Lower lobe of right lung (tissue), 2 donors: ENCODE measurements at places on chromosomes 1 and 21.
A peak's percentile ranks its signal among the peaks of the same experiment; 100 is the strongest.

DNA sequence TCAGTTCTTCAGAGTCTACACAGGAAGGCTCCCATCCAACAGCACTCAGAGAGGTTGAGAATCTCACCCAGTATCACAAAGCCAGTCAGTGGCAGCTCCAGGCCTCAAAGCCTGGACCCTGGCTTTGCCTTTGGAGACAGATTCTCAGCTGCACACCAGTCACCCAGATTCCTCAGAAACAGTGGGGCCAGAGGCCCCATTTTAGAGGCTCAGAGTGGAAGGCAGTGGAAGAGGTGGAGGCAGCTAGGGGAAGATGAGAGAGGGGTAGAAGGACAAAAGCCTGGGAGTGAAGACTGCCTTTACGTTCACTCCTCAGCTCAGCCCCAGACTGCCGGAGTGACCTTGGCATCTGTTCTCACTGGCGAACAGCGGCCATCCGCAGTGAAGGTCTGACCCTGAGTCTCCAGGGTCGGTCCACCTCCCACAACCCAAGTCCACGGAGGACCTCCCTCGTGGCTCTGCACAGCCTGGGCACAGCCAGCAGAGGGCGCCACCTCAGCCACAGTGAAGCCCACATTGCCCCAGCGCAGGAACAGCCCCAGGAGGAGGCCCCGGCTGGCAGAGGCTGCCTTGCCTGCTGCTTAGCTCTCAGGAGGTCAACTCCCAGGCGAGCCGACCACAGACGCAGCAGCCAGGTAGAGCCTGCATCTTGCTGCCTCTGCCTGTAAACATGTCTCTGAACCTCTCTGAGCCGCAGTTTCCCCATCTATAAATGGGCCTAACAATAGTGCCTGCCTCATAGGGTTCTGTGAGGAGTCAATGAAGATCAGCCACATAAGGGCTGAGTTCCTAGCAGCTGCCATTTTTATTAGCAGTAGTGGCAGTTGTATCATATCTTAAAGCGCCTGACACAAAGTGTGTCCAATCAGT, 5.9 kb upstream of the FNDC5 start:
- DNase-seq = peak; percentile 84

- no peak for DNase-seq
Observed at GRCh38 chr1:14112613-14113012, 412.6 kb downstream of the PRDM2 start.

GRCh38 chr1:58585581-58586151, 8.6 kb upstream of the TACSTD2 start:
- peak; percentile 63 for DNase-seq

- DNase-seq = no peak
Observed at GRCh38 chr1:245871915-245872314, 635.2 kb downstream of the SMYD3 start.

DNA sequence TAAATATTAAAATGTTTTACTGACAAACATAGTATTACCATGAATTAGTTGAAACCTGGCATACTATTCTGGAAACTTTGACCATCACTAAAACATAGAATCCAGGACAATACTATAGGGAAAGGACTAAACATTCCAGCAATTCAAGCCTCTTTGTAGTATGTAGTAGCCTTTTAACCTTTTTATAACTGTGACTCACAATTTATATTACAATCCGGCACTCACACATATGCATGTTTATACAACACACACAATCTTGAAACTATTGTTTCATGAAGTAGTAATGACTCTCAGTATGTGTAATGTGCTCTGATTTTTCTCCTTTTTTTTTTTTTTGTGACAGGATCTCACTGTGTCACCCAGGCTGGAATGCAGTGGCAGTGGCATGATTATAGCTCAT, 64.3 kb downstream of the ANKRD13C start:
- DNase-seq = no peak

DNA sequence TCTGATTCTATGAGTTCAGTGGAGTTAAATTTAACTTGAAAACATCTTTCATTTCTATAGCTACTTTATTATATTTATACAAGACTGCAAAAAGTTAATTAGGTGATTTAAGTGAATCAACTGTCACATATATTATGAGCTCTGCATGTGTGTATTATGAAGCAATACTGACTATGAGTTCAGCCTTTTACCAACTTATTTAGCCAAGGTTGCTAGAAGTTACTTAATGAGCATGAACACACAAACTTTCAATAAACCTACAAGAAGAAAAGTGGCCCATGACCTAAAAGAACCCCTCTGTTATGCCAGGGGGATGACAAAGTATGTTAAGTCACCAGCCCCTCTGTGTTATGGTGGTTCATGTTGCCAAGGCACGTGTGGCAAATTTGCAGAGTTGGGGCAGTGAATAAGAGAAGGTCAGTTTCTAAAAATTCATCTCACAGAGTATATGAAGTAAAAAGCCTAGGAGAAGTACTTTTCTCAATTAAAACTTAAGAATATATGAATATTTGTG, 86.7 kb upstream of the LYPLAL1 start:
- no peak for DNase-seq

- DNase-seq = no peak
Observed at GRCh38 chr1:8879922-8880676, 1.6 kb upstream of the ENO1 start.

- DNase-seq = no peak
Observed at GRCh38 chr1:59295618-59296017, 1.3 kb upstream of the FGGY start.

DNA sequence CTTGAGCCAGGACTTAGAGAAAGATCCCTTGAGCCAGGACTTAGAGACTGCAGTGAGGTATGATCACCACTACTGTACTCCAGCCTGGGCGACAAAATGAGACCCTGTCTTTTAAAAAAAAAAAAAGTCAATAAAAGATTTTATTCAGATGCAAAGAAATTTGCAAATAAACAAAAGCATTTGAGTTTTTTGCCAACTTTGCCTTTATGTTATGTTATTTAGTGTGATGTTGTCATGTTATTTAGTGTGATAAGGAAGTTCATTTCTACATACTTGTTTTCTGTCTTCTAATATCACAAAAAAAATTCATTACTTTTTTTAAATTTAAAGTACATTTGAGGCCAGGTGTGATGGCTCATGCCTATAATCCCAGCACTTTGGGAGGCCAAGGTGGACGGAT, 9.0 kb downstream of the RAD54L start:
- no peak for DNase-seq

DNA sequence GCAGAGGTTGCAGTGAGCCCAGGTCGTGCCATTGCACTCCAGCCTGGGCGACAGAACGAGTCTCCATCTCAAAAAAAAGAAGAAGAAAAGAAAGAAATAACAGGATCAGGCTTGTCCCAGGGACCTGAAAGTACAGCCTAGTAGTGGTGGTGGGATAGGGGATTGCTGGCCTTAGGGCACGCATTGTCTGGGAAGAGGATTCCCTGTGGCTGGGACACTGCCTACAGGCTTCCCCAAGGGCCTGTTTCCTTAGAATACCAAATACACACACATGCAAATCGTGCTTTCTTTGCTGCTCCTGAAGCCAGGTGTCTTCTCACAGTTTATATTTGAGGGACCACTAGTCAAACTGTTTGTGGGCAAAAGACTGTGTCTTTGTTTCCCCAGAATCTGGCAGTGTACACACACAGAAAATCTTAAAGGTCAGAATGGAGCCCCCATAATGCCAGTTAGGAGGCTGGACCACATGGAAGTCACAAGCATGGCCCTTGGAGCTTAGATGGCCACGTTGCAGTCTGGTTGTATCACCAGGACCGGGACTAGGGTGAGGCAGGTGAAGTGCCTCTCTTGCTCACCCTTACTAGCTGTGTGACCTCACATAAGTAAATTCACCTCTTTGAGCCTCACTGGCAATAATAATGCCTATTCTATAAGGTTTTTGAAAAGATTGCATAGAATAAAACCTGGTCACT, 12.7 kb upstream of the ASAP3 start:
- no peak for DNase-seq

DNA sequence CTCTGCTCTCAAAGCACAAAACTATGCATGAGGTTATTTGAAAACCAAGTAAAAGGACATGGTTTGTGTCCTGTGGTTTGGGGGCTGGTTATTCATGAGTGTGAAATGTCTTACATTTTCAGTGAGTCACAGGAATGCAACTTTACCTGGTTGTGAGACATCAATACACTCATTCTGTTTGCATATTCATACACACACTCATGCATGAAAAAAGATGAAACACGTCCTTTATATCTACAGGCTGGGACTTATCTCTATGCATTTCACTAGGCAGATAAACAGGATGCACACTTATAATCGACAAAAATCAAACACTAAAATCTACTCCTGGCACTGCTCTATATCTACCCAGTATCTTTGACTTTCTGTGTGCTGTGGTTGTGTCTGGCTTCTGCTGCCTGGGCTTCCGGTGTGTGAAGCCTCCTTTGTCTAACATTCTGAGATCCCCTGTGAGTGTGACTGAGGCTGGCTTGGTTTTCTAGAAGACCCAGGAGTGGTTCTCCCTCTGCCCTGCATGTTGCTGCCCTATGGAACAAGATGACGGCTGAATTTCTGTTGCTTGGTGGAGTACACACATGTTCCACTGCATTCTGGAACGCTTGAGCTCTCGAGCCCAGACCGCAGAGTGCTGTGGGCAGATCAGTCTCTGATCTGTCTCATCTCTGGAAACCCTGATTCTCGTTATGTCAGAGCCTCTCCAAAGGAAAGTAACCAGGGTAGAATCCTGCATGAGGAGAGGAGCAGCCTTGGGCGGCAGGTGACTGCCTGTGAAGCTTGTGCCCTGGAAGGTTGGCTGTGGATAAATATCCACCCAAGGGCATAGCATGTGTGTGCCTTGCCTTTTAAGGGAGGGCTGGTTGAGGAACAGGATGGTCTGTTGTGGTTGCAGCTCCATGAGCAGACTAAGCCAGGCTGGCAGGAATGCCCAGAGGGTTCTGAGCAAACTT, 19.7 kb upstream of the FASLG start:
- no peak for DNase-seq

DNA sequence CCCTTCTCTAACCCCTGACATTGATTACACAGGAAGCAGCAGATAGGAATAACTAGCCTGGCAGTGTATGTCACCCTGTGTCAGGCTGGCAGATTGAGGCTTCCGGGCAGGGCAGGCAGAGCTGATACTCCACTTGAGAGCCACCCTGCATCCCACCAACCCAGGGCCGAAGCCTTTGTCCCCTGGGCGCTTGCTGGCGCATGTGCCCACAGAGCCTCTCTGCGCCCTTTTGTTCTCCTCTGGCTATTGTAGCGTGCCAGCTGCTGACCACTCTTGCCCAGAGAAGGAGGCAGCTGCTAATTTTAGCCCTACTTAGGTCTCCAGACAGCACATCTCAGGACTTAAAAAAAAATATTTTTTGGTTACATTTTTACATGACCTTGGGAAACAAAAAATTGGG, 304.9 kb downstream of the HHAT start:
- DNase-seq = no peak

DNA sequence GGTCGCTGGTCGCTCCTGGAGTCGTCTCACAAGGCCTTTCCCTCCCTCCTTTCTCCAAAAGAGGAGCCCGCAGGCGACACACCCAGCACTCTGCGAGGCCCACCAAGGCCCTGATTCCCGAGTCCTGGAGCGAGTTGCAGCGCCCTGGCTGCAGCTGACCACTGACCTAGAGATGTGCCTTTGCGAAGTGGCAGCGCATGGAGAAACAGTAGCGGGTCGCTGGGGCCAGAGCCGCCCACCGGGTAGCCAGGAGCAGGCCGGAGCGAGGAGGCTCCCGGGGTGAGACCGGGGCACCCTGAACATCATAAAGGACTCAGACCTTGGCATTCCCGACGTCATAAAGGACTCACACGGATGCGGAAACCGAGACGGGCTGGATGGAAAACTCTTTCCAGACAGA, 10.3 kb upstream of the NBPF11 start:
- DNase-seq = no peak

- DNase-seq = no peak
Observed at GRCh38 chr1:9601942-9602793, 13.5 kb downstream of the TMEM201 start.

DNA sequence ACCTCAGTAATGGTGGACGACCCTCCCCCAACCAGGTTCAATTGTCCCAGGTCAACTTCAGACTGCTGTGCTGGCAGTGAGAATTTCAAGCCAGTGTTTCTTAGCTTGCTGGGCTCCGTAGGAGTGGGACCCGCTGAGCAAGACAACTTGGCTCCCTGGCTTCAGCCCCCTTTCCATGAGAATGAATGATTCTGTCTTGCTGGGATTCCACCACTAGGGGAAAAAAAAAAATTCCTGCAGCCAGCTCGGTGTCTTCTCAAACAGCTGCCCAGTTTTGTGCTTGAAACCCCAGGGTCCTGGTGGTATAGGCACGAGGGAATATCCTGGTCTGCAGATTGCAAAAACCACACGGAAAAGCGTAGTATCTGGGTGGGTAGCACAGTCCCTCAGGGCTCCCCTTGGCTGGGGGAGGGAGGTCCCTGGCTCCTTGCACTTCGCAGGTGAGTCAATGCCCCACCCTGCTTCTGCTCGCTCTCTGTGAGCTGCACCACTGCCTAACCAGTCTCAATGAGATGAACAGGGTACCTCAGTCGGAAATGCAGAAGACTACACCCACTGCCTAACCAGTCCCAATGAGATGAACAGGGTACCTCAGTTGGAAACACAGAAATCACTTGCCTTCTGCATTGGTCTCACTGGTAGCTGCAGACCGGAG, 41.5 kb downstream of the GBP6 start:
- no peak for DNase-seq

DNA sequence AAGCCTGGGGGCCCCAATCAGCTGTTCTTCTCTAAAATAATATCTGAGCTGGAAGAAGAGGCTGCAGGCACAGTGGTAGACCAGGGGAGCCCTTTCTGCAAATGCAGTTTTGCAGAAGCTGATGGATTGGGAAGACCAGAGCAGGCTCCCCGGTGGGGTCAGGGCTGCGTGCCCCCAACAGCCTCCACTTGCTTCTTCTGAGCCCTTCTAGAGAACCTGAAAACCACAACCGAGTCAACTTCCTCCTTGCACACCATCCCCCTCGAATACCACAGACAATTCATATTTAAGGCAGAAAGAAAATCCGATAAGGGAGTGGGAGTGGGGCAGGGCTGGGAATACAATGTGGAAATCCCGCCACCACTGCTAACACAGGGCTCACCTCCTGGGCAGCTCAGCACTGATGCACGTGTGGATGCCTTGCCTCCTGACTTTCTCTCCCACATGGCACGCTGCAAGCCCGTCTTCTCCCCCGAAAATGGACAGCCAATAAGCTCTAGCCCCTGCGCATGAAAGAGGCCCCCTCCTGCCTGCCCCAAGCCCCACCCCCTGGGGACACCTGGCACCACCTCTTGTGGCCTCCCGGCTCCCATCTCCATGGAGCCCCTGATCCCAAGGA, 25.4 kb upstream of the ALDH4A1 start:
- DNase-seq = no peak

GRCh38 chr21:42509244-42509643, 4.4 kb upstream of the SLC37A1 start:
- DNase-seq = no peak

DNA sequence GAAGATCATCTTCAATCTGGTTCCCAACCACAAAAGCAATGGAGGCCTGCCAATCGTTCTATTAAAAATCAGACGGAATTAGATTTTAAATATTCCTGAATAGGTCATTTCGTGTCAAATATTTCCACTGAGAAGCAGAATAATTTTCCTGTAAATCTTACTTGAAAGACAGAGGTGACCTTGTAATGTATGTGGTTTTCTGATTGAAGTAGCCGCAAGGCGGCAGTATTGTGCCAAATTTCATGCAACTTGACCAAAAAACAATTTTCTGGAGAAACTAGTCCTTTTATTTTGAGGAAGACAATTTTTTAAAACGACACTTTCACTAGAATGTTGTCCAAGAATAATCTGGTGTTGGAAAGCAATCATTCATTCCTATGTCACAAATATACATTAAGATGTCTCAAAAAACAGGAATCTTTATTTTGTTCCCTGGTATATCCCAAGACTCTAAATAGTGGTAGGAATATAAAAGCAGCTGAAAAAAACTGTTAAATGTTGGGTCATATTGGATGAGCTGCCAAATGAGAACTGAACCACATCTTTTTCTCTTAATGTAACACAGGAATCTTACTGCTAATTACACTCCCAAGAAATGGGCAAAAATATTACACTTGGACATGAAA, 33.6 kb downstream of the SPAG17 start:
- peak; percentile 51 for DNase-seq
